ENCODE measurements at places on chromosomes 5 and 9.

DNA sequence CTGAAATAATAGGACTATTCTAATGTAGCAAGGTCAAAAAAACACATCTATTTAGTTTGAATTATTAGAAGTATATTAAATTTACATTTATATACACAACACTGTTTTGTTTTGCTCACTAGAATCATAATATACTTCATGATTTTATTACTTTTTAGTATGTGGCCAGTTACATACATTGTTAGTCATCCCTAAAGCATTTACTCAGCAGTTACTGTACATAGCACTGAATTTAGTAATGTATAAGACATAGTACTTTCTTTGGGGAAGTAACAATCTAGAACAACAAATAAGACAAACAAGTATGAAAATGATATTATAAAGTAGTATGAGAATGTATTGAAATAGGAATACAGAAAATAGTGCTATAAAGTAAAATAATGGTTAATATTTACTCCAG, 28.2 kb downstream of the ERCC8 start:
- DNase-seq, result no peak

GRCh38 chr5:53694520-53695022, 134.1 kb downstream of the NDUFS4 start:
- DNase-seq, result no peak

- DNase-seq, result no peak
These were observed 20.1 kb downstream of the ISOC1 start for GRCh38 chr5:129114539-129115193.

DNA sequence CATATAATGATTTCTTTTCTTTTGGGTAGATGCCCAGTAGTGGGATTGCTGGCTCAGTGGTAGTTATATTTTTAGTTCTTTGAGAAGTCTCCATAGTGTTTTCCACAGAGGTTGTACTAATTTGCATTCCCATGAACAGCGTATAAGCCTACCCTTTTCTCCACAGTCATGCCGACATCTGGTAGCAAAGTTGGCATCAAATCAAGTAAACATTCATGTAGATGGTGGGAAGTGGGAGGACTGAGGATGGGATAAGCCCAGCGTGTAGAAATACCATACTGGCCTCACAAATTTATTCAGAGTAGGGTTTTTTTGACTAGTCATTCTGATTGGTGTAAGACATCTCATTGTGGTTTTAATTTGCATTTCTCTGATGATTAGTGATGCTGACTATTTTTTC, 115.4 kb downstream of the EGFLAM start:
- no peak for DNase-seq

DNA sequence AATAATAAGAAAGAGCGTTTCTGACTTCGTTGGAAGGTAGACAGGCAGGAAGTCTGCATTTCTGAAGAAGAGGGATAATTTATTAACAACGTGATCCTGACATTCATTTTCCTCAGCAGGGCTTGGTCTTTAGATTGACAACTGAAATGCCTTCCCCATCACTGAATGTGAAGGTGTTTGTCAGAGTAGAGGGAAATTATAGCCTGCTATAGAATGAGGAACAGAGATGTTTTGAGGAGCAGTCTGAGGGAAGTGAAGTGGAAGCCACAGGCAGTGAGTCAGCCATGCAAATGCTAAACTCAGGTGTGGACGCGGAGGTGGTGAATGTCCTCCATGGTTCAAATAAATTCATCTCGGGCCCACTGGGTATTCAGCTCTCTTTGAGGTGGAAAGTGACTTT, 30.5 kb downstream of the C7 start:
- no peak for DNase-seq

- no peak for DNase-seq
These were observed 27.8 kb downstream of the RALGPS1 start for GRCh38 chr9:126942399-126942798.

- DNase-seq, result no peak
These were observed 9.8 kb upstream of the RAPGEF6 start for GRCh38 chr5:131644822-131645221.

GRCh38 chr5:43530648-43531047, 15.7 kb upstream of the C5orf34 start:
- no peak for DNase-seq

- peak; percentile 56 for DNase-seq
These were observed 152.1 kb downstream of the GNA14 start for GRCh38 chr9:77495834-77496671.

All from eye (tissue), 1 donor.